ENCODE measurements at places on chromosomes 12 and 14. TPM values are rescaled to one million over a fixed set of nuclear protein-coding genes. Genes with fewer than 3 reads are reported as not detected.

DNA sequence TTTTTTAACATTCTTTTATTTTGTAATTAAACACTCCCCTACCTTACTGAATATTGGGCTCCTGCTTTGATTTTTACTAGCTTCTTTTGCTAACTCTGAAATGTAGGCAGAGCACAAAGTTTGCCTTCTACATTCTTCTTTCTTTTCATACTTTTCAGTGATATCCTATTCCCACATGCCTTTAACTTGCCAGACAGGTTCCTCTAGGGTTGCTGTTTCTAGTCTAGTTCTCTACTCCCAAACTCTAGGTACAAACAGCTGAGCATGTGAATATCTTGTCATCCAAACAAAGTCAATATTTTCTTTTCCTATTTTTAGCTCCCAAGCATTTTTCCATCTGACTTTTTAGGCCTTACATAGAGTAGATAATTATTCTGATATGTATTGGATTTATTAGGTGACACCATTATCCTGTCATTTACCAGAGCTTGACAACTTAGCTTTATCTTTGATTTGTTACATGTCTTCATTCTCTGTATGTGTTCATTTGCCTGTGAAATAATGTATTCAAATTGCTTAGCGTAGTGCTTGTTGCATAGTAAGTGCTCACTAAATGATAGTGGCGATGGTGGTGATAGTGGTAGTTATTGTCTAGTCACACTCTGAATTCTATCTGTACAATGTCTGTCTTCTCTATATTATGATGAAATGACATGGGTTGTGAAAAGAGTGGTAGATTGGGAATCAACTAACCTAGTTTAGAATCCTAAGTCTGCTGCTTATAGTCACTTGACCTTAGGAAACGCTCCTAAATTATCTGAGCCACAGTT, 73.6 kb upstream of the DNM1L start:
- DNase-seq: no peak

DNA sequence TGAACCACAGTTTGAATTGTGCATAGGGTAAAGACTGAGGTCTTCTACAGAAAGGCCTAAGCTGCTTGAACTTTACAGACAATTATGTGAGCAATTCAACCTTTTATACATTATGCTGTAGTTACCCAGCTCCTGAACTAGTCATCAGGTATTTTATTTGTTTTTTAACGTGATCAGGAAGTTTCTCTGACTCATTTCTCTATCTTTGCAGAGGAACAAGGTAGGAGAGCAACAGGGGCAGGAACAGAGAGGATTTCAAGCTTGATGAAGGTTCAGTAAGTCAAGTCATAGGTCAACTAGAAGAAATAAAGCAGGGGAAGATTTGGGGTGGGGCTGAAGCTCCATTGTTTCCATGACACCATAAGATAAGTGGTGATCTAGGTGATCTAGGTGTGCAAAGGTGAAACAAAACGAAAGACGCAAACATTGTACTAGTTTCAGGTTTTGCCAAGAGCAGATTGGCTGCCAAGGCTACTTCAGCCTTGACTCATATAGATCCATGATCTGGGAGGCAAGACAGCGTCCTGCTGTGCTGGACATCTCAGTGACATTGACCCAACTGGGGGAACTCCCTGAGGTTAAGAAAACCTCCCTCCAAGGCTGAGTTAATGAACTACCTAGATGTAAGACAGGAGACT, 198.1 kb downstream of the DAD1 start:
- DNase-seq: no peak

- DNase-seq: no peak
Measured at GRCh38 chr14:64998455-64998931, 11.8 kb downstream of the FNTB start.

GRCh38 chr12:50569321-50569720, 64.5 kb downstream of the DIP2B start:
- no peak for DNase-seq

GRCh38 chr14:99872786-99873440, 79.7 kb downstream of the EML1 start:
- DNase-seq: no peak

DNA sequence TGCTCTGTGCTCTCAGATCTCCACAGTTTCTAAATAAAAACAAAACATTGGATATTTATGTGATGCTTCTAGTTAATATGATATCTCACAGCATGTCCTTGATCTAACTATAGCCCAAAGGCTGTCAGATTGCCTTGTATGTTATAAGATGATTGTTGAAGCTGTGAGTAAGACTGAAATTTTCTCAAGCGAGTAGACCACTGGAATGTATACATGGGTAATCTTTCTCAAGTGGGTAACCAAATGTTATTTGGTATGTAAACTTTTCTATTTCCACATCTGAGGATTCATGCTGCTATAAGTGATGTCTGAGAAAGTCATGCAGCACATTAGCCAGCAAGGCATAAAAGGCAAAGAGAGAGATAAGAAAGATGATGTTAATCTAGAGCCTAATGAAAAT, 886.7 kb downstream of the NRXN3 start:
- no peak for DNase-seq

DNA sequence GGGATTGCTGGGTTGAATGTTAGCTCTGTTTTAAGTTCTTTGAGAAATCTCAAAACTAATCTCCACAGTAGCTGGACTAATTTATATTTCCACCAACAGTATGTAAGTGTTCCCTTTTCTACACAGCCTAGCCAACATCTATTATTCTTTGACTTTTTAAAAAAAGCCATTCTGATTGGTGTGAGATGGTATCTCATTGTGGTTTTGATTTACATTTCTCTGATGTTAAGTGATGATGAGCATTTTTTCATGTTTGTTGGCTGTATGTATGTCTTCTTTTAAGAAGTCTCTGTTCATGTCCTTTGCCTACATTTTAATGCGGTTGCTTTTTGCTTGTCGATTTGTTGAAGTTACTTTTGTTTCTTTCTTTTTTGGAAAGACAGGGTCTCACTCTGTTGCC, 301.1 kb upstream of the OR4E1 start:
- DNase-seq: no peak

- DNase-seq: no peak
Measured at GRCh38 chr14:63344336-63344735, 25.6 kb upstream of the GPHB5 start.

GRCh38 chr12:132287391-132288238, 41.8 kb downstream of the GALNT9 start:
- peak; percentile 23 for DNase-seq

GRCh38 chr14:55122440-55122986, 6.5 kb upstream of the LGALS3 start:
- DNase-seq: peak; percentile 82

- no peak for DNase-seq
Measured at GRCh38 chr12:124716208-124717130, 147.2 kb downstream of the SCARB1 start.

- no peak for DNase-seq
Measured at GRCh38 chr12:98437806-98438595, 77.4 kb upstream of the TMPO start.

- no peak for DNase-seq
Measured at GRCh38 chr14:35959835-35960234, 133.7 kb downstream of the BRMS1L start.

- no peak for DNase-seq
Measured at GRCh38 chr12:95215949-95216348, 1.3 kb downstream of the FGD6 start.

GRCh38 chr14:52026901-52027300, 37.6 kb downstream of the RTRAF start:
- no peak for DNase-seq

- DNase-seq: no peak
Measured at GRCh38 chr12:64895526-64895925, 71.1 kb downstream of the TBC1D30 start.

DNA sequence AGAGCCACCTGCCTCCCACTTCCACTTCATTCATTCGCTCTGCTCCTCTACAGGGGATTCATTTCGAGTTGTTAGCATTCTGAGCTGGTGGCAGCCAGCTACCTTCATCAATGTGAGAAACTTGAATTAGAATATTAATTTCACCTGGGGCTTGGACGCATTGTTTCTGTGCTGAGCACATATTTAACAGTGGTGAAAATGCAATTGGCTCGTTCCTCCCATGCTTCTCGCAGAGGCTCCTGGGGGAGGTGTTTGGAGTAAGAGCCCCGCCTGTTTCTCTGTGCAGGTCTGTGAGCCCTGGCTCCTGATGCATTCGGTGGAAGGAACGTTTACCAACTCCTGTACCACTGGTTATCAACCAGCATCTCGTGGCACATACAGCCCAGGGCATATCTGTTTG, 141.5 kb downstream of the AACS start:
- DNase-seq: no peak

DNA sequence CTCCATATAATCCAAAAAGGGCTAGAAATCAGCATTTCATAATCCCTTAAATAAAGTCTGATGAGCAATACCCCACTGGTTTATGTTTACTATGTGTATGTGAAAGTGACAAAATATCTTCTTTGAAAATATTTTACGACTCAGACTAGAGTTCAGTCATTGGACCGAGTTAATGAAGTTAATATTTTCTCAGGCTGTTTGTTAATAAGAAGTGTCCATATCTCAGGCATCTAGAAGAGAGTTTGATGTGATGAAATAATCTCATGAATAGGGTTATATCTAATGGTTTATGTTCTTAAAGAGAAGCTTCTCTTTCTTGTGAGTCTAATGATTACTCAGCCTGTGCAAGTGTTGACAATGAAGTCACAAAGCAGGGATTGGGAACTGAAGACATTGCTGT, 51.8 kb downstream of the WIF1 start:
- no peak for DNase-seq

DNA sequence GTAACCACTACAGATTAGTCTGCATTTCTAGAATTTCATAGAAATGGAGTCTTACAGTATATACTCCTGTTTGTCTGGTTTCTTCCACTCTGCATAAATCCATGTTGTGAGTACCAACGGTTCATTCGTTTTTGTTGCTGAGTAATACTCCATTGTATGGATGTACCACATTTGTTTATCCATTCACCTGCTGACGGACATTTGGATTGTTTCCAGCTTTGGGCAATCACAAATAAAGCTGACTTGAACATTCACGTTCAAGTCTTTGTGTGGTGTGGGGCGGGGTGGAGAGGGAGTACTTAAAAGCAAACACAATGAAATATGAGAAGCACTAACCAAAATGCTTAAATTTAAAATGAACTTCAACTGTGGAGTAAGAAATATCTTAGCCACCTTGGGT, 7.1 kb downstream of the HECTD4 start:
- DNase-seq: no peak

DNA sequence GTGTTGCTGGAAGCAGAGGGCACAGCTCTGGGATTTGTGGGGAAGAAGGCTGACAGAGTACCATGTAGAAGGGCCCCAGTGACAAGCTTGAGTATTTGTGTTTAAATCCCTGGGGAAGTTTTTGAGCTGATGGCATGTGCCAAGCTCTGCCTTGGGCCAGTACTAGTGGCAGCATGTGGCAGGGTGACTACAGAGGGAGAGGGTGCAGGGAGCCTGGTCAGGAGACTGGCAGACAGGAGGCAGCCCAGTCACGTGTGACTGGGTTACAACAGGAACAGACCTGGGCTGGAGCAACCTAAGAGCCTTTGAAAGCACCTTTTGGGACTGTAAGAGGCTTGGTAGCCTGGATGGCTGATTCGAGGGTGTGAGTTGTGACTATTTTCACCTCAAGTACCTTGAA, 112.1 kb downstream of the TSPAN9 start:
- DNase-seq: peak; percentile 36

GRCh38 chr14:59320763-59321625, 132.5 kb downstream of the DAAM1 start:
- DNase-seq: no peak

DNA sequence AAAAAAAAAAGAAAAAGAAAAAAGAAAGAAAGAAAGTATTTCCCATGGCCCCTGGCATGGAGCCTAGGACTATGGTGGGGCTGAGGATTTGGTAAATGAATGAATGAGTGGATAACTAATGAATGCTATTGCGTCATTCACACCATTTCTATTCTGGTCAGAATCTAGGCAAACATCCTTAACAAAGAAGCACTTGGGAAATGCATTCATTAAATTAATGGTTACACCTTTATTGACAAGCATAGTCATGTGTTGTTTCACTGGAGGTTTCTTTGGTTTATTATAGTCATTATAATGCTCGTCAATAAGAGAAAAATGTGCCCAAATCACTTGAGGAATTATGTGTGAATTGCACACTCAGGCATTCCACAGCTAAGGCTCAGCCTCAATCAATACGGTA, 13.6 kb upstream of the AQP2 start:
- no peak for DNase-seq

DNA sequence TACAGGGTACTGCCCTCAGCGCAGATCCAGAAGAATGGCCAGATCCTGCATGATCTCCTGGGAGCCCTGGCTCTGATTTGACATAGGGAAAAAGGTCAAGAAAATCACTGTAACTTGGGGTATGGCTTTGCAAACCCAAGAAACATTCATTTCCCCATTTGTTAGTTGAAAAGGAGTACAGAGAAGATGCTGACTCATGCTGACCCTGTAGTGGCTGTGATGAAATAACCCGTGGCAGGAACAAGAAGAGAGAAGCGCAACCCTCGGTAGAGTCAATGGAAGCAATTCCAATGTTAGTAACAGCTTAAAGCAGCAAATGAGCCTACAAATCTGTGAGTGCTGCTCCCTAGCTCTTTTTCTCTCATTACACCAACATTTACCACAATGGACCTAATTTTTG, 281.6 kb upstream of the NPAS3 start:
- no peak for DNase-seq

DNA sequence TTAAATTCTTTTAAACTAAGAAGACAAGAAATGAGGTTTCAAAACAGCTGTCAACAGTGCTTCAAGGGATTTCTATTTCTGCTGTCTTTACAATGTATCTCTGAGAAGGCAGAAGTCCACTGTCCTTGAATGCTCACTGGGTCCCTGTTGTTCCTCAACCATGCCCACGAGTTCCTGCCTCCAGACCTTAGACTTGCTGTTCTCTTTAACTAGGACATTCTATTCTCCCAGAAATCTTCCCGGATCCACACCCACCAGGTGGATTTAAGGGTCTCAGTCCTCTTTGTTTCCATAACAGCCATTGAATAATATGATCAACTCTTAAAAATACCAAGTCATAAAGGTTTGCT, 6.7 kb upstream of the SLC41A2 start:
- DNase-seq: no peak

DNA sequence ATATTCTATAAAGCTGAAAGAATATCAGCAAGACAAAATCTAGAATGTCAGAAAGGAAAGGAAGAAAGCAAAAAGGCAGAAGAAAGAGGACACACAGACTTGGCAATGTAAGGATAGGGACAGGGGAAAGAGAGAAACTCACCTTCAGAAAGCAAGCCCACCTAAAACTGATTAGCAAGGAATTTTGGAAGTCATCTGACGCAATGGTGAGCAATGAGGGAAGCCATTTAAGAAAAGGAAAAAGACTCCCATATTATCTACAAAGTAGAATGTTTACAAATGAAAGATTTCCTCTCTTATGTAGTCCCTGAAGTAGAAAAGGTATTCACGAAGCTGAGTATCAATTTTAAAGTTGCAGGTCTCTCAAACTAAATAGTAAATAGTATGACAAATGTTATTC, 35.2 kb upstream of the FOXG1 start:
- DNase-seq: no peak

- no peak for DNase-seq
Measured at GRCh38 chr14:29846339-29847055, 81.2 kb downstream of the PRKD1 start.

The SRRM4 gene
- total RNA-seq: 0.30 TPM

The TROAP gene
- total RNA-seq: 0.67 TPM

The PMEL gene
- total RNA-seq: 0.83 TPM

The CSRP2 gene
- total RNA-seq: 40.9 TPM

The C12orf54 gene
- total RNA-seq: not detected

The KITLG gene
- 10.1 TPM for total RNA-seq

The SYNDIG1L gene
- not detected for total RNA-seq

The DDN gene
- 0.78 TPM for total RNA-seq

The EEA1 gene
- total RNA-seq: 22.1 TPM

The ACOT6 gene
- not detected for total RNA-seq

The BBOF1 gene
- total RNA-seq: 2.3 TPM

The REM2 gene
- total RNA-seq: not detected

The GUCY2C gene
- total RNA-seq: not detected
